ENCODE measurements at places on chromosomes 7 and 10.
A peak's percentile ranks its signal among the peaks of the same experiment; 100 is the strongest.

GRCh38 chr7:106590209-106590816, 70.6 kb downstream of the CCDC71L start:
- DNase-seq: no peak

DNA sequence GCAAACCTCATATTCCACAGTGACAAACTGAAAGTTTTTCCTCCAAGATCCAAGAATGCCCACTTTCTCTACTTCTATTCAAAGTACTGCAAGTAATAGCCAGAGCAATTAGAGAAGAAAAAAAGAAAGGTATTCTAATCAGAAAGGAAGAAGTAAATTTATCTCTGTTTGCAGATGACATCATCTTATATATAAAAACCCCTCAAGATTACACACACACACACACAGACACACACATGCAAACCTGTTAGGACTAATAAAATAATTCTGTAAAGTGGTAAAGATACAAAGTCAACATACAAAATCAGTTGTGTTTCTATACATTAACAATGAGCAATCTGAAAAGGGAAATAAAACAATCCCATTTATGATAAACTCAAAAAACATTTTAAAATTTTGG, 44.7 kb upstream of the AASS start:
- no peak for DNase-seq

GRCh38 chr7:28355635-28356319, 56.5 kb upstream of the CREB5 start:
- no peak for DNase-seq

- DNase-seq: no peak
Measured at GRCh38 chr10:53569455-53569854, 796.9 kb upstream of the MBL2 start.

- no peak for DNase-seq
Measured at GRCh38 chr10:111999205-111999914, 184.2 kb downstream of the GPAM start.

DNA sequence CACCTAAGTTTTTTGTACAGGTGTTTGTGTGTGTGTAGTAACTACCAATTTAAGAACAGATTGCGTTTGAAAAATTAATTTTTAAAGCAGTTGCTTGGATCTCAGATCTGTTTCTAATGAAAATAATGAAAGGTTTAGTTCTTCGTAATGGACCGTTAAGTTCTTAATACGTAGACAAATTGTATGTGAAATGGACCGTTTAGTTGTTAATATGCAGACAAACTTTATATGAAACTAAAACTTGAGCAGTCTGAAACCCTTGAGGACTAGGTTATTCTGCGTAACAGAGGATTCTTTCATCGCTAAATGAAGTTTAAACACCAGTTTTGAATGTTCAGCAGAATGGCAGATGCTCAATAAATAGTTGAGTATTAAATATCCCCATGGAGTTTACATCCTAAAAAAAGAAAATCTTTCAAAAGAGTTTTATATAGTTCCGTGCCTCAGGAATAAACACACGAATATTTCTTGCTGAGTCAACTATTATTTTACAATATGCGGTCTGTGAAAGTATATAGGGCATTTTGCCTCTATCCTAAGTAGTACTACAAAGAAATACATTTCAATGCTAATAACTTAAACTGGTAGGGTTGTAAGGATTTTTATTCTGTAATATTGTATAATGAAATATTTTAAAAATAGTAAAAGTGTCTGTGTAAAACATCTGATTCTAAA, 1.2 kb downstream of the DBF4 start:
- DNase-seq: no peak

GRCh38 chr10:30115626-30115940, 56.2 kb upstream of the JCAD start:
- no peak for DNase-seq

DNA sequence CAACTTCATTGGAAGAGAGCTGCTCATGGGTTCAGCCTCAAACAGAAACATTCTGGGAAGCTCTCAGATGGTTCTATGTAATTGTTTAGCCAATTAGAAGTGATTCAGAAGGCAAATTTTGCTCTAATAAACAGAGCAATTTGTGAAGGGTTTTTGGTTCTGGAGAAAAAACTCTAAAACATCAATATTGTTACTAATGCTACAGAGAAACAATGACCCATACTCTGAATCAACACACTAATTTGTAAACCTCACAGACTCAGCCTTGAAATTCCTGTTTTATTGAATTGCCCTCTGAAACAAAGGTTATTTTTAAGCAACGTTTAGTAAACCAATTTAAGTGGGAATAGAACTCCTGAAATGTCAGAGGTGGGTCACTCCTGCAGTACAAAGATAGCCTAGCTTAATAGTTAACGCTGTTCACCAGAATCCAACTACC, 171.6 kb upstream of the SVIL start:
- no peak for DNase-seq

DNA sequence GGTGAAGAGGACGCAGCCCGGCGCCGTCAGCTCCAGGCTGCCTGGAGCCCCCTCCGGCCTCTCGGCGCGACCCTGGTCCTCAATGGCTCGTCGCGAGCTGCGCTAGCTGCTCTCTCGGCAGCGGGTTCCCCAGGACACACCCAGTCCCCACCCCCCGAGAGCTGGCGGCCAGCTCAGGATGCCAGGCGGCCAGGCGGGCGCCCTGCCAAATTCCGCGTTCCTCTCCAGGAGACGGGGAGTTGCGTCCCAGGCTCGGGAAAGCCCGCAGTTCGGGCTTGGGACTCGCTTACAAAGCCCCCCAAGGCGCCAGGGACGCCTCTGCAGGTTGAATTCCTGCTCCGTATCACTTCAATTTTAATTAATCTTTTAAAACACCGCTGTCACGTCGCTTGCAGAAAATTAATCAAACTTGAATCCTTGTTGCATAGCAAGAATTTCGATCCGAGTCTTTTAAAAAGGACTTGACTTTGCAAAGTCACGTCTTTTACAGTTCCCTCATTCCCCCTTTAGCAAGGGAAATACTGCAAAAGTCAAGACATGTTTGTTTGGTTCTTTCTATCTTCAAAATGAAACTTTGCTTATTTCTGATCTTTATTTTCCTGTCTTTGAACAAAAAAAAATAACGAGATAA, 28.2 kb downstream of the SKIDA1 start:
- peak; percentile 56 for DNase-seq

- DNase-seq: no peak
Measured at GRCh38 chr10:17366705-17367104, 87.7 kb downstream of the ST8SIA6 start.

GRCh38 chr7:132577206-132578049, 1.2 kb upstream of the PLXNA4 start:
- DNase-seq: no peak

Data from activated T-cell treated with anti-CD3 and anti-CD28 coated beads, Interleukin-2, amount 50 U/mL, for 24 hours (primary cell).